ENCODE measurements at places on chromosomes 12 and 14.

GRCh38 chr12:104656921-104657320, 200.2 kb downstream of the CHST11 start:
- DNase-seq: no peak

DNA sequence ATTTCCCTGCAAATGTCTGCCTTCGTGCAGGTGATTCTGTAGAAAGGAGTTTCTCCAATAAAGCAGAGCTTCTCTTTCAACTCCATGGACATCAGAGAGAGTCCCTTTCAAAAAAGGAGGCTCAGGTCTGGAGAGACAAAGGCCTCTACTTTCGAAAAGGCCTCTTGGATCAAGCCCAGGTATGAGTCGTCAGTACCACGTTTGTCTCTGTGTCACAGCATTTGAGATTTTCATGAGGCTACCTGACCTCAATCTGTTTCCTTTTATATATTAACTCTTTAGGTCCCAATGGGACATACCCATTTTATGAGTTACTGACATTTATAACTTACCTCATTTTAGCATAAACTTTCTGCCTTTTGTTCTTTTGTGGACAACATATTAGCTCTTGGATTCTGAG, 290.8 kb downstream of the RPAP3 start:
- no peak for DNase-seq

- no peak for DNase-seq
These were observed 31.1 kb upstream of the CPM start for GRCh38 chr12:68963856-68964745.

GRCh38 chr14:54085841-54086240, 129.2 kb upstream of the BMP4 start:
- DNase-seq: no peak

GRCh38 chr14:65658202-65658601, 245.7 kb downstream of the FUT8 start:
- no peak for DNase-seq

DNA sequence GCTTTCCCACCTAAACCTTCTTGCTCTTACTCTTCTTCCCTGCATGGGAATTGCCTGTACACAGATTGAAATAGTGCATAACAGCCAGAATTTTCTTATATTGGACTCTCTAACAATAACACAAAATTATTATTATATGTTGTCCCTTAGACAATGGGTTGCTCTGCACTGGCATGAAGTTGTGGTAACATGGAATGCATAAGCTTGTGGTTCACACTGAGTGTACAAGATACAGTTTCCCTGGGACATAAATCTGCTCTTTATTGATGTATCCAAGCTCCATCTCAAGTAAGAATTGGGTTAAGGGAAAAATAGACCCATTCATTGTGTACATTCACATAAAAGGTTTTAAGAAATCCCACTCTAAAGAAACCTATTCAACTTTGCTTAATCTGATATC, 114.4 kb upstream of the NTF3 start:
- no peak for DNase-seq

DNA sequence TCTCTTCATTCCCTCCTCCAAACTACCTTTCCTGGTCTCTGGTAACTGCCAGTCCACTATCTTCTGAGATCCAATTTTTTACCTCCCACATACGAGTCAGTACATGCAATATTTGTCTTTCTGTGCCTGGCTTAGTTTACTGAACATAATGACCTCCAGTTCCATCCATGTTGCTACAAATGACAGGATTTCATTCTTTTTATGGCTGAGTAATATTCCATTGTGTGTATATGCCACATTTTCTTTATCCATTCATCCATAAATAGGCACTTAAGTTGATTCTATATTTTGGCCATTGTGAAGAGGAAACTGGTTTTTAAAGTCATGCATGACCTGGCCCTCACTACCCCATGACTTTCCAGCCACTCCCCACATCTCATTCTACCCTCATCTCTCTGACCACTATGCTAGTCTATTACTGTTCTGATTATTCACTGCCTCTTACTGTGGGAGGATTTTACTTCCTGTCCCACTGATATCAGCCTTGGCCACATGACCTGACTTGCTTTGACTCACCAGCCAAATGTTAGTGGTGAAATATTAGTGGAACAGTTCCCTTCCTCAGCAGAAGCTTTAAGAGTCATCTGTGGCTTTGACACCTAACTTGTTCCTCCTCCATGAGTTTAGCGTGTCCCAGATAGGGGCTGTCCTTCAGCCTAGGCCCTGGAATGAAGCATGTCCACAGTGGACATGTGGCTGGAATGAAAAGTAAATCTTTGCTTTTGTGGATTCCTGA, 52.2 kb downstream of the GOLGA5 start:
- peak; percentile 17 for DNase-seq

- no peak for DNase-seq
These were observed 45.4 kb upstream of the TESC start for GRCh38 chr12:117144599-117144998.

- DNase-seq: no peak
These were observed 9.0 kb downstream of the TPH2 start for GRCh38 chr12:71947645-71948105.

- no peak for DNase-seq
These were observed 11.5 kb upstream of the OR11G2 start for GRCh38 chr14:20179218-20179617.

- no peak for DNase-seq
These were observed 7.3 kb downstream of the LHX5 start for GRCh38 chr12:113464452-113464775.

DNA sequence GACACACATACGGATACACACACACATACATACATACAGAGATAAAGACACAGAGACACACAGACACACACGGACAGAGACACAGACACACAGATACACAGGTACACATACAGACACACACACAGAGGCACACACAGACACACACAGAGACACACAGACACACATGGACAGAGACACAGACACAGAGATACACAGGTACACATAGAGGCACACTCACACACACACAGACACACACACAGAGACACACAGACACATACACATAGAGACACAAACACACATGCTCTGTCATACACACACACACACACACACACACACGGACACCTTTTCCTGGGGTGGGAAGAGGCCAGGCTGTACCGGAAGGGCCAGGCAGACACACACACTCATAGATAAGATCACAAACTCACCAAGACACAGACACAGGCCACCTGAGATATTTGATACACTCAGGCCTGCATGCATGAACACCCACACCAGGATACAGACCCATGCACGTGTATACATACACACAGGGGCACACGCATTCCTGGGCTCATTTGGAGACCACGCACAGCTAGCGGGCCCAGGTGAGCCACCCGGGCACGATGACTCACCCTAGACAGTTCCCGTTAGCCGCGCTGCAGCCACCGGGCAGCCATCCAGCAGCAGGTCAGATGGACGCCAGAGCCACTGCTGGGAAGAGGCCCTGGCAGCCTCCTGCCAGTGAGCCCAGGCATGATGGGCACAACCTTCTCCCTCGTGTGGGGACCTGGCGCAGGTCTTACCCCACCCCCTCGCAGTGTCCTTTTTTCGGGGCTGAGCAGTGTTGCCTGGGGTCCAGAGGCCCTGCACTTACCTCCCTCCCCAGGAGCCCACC, 1.8 kb upstream of the AHNAK2 start:
- DNase-seq: no peak

DNA sequence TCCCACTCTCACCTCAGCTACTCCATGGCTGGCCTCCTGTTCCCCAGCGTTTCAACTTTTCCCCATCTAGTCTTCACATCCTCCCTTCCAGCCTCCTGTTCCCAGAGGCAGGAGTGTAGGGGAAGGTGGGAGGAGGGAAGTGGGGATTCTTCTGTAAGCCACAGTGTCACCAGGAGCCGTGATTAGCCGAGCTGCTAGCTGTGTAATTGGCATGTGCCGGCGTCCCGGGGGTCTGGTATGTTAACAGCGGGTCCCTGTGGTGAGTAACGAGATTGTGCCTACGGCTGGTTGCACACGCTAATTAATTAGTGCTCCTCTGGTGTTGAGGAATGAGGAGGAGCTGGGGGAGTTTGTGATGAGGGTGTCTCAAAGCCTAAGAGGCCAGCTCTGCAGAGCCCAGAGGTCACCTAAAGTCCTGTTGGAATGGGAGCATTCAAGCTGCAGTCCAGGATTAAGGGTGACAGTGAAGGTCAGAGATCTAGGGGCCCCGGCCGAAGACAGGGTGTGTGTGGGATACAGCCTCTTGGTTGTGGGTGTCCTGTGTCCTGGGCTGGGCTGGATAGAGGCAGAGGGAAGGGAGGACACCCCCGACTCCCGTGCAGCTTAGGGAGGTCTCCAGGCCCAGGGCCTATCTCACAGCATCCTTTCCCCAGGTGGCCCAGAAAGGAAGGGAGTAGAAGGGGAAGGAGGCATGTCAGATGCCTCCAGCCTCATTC, 10.0 kb upstream of the CALCOCO1 start:
- no peak for DNase-seq

GRCh38 chr14:60650373-60650961, 1.2 kb upstream of the SIX1 start:
- no peak for DNase-seq

- peak; percentile 83 for DNase-seq
These were observed 147.6 kb downstream of the CHST11 start for GRCh38 chr12:104604070-104604994.

- DNase-seq: peak; percentile 52
These were observed 17.8 kb upstream of the CD9 start for GRCh38 chr12:6182279-6182898.

GRCh38 chr12:87382959-87383566, 646.1 kb downstream of the C12orf50 start:
- no peak for DNase-seq
